ENCODE measurements at places on chromosomes 6 and 20. TPM values are rescaled to one million over a fixed set of nuclear protein-coding genes. Genes with fewer than 3 reads are reported as not detected.

SH3BGRL2 gene
- 2.3 TPM for total RNA-seq

NR2E1 gene
- total RNA-seq, result not detected

DEF6 gene
- 0.19 TPM for total RNA-seq

EYA4 gene
- 0.12 TPM for total RNA-seq

KHDC1L gene
- total RNA-seq, result not detected

CD93 gene
- 13.4 TPM for total RNA-seq

SLC22A2 gene
- total RNA-seq, result 0.13 TPM

ANKRD60 gene
- not detected for total RNA-seq

CDSN gene
- total RNA-seq, result not detected

VARS2 gene
- 12.4 TPM for total RNA-seq

TREM1 gene
- 0.66 TPM for total RNA-seq

OXT gene
- total RNA-seq, result not detected

ULBP2 gene
- 7.0 TPM for total RNA-seq

FRS3 gene
- total RNA-seq, result 1.1 TPM

Measured in aortic smooth muscle cell (primary cell).